ENCODE measurements at places on chromosomes 5 and 9. TPM values are rescaled to one million over a fixed set of nuclear protein-coding genes. Genes with fewer than 3 reads are reported as not detected.

Gene JADE2
- total RNA-seq: 26.1 TPM

Gene PCDHB3
- total RNA-seq: 10.6 TPM

Gene AQP7
- not detected for total RNA-seq

Gene CER1
- 0.88 TPM for total RNA-seq

Gene CD72
- total RNA-seq: 2.5 TPM

Gene LCN15
- not detected for total RNA-seq

Gene HTR4
- total RNA-seq: 0.27 TPM

Gene CHSY3
- 25.1 TPM for total RNA-seq

Gene OTP
- not detected for total RNA-seq

Gene WDR38
- total RNA-seq: not detected

Gene CNTNAP3B
- total RNA-seq: 39.9 TPM

Gene CNTFR
- total RNA-seq: 23.9 TPM

Gene PTAR1
- total RNA-seq: 206 TPM

Gene CAMK2A
- 3.8 TPM for total RNA-seq

All from camera-type eye (tissue), 1 donor.